ENCODE measurements at places on chromosomes 6 and 20. TPM values are rescaled to one million over a fixed set of nuclear protein-coding genes. Genes with fewer than 3 reads are reported as not detected.

CYP21A2 gene
- 1.3 TPM for total RNA-seq

TFAP2D gene
- total RNA-seq = not detected

BPIFB4 gene
- not detected for total RNA-seq

DSP gene
- total RNA-seq = 79.1 TPM
